Stimulated activated CD8-positive, alpha-beta memory T cell treated with anti-CD3 and anti-CD28 coated beads, Interleukin-4, amount 100 ng/mL, for 1 hour (primary cell): ENCODE measurements at places on chromosomes 12 and 14.

- no peak for DNase-seq
Observed at GRCh38 chr14:60926002-60926401, 54.9 kb downstream of the TRMT5 start.

- no peak for DNase-seq
Observed at GRCh38 chr12:108814462-108815211, 42.7 kb downstream of the SSH1 start.

GRCh38 chr12:80709811-80710726 is 2.6 kb downstream of the MYF6 start:
- no peak for DNase-seq

DNA sequence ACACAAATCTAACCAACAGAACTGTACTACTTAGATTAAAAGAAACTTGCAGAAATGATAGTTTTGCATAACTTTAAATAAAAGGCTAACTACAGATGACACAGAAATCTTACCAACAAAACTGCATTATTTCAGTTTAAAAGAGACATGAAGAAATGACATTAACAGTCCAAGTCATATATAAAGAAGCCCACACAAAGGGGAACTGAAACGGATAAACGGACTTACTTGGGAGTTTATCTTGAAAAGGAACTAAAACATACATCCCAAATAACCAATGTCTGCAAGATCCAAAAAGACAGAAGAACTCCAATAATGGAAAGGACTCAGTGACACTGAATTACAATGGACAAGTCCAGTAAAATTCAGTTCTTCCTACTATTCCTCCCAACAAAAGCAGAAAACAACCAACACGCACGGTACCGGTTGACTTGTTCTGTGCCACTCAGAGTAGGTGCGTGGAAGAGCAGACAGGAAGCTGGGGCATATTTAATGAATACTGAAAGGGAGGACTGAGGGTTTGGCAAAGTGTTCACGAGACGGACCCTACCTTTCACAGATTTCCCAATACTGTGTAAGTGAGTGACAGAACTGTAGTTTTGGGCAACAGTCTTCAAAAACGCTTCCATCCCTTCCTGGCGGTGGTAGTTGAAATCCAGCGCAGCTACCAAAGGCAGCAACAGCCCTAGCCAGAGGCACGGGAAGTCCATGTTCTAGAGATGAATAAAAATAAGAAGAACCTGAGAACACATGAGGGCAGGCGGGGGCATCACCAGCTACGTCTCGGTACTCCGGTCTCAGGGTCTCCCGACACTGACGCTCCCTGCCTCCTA is 627 bp downstream of the CPM start:
- no peak for DNase-seq

GRCh38 chr12:27229367-27229766 is 14.7 kb upstream of the STK38L start:
- DNase-seq: no peak

DNA sequence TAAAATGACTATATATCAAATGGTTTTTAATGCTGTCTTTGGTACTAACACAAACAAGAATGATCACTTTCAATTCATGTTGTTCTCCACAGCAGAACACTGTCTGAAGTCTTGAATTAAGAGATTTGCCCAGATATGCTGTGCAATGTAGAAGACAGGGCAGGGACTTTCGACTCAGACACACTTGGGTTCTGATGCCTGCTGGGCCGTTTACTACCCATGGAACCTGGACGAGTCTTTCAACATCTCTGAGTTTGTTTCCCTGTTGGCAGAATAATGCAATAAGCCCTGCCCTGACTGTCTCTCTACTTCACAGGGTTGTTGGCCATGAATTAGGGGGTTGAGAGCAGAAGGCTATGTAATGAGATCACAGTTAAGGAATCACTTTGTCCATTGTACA is 162.6 kb upstream of the TMPO start:
- no peak for DNase-seq

- DNase-seq: no peak
Observed at GRCh38 chr14:89681086-89682018, 264.3 kb upstream of the FOXN3 start.

DNA sequence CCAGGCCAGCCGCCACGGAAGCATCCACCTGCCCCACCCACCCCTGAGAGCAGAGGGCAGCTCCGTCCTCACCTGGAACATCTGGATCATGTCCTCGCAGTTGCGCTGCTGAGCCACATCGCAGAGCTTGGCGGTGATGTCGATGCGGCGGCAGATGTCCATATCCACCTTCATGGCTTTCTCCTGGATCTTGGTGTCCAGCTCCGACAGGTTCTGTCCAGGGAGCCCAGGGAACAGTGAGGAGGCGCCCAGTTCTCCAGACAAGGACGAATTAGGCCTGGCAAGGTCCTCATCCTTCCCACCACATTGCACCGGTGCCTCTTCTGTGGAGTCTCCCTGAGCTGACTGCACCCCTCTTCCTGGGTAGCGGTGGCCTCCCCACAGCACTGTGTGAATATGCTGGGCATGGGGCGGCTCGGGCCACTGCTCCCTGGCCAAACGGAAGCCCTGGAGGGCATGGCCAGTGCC is 6.1 kb downstream of the IFFO1 start:
- no peak for DNase-seq

- DNase-seq: no peak
Observed at GRCh38 chr14:64281805-64282204, 12.4 kb downstream of the ESR2 start.
